Retinal pigment epithelial cell (primary cell): ENCODE measurements at places on chromosomes 2 and 18.

DNA sequence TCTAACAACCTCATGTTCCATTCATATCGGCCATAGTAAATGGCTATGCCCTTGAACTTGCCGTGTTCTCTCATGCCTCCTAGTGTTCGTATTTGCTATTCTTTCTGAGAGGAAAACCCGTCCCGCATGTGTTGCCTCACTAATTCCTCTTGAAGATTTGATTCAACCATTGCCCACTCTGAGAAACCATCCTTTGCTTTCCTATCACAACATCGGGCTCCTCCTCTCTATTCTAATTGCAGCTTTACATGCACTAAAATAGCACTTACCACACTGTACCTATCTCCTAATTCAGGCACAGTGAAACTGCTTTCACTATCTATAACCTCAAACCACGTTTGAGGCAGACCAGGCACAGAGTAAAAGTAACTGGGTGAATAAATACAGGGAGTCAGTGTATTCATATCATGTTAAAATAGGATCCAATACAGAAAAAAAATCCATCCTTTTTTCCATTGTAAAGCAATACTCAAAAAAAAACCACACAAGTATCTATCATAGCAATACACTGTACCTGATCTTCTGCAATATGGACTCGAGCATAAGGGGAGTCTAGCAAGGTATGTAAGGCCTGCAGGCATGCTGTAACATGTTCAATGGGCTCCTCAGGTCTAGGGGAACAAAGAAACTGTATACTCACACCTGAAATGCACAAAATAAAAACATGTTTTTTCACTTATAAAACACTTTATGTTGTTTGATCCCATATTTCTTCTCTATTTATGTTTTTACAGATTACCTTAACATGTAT is 39.0 kb upstream of the STRN start:
- DNase-seq = no peak

GRCh38 chr2:77328134-77328931 is 193.8 kb downstream of the LRRTM4 start:
- DNase-seq = no peak

DNA sequence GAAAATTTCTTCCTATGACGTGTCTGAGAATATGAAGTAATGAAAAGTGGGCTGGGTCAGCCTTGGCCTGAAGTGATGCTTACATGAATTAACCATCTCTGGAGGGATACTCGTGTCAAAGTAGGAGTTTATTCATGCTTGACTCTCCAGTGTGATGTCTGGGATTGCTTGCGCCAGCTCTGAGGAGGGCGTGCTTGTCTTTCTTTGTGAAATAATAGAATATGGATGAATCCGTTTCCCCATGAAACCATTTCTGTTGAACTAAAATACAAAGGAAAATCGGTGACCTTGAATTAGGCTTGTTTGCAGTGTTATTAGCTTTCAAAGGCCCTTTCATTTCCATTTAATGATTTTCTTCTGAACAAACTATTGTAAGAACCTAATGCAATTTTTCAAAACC is 77.9 kb downstream of the EML6 start:
- DNase-seq = no peak

DNA sequence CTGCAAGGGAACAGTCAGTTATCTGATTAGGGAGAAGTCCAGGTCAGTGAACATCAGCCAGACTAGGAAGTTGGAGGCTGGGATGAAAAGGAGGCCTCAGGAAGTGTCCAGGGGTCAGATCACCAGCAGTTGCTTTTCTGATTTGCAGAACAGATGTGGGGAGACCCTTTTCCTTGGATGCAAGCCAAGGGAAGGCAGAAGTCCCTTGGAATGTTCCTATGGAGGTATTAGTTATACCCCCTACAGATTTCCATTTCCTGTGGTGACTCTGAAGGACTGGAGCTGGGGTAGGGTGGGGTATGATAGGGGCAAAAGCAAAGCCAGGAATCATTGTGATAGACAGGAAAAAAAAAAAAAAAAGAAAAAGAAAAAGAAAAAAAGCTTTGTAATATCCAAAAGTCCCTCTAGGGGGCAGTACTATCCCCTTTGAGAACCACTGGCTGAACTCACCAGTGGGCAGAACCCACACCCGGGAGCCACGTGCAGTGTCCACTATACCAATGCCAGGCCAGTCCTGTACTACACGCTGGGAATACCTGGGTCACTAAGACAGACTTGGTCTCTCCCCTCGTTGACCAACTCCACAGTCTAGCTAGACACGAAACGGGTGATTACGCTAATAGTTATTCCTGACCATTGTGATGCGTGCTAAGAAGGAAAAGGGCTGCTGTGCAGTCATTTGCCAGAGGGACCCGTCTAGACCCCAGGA is 7.4 kb downstream of the DYSF start:
- DNase-seq = no peak

- DNase-seq = no peak
Measured at GRCh38 chr2:3094999-3095958, 282.3 kb downstream of the EIPR1 start.

DNA sequence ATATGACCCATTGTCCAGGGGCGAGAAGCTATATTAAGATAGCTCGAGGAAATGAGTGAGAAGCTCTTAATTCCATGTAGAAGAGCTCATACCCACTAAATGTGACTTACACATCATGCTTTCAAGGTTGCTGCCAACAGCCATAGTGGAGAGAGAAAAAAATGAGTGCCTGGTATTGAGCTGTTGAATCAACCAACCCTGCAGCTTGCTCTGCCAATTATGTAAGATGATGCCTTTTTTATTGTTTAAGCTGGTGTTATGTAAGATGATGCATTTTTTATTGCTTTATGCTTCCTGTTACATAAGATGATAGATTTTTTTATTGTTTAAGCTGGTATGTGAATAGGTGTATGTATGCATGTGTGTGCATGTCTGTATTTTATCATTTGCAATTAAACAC is 228.2 kb downstream of the CCDC178 start:
- DNase-seq = no peak

DNA sequence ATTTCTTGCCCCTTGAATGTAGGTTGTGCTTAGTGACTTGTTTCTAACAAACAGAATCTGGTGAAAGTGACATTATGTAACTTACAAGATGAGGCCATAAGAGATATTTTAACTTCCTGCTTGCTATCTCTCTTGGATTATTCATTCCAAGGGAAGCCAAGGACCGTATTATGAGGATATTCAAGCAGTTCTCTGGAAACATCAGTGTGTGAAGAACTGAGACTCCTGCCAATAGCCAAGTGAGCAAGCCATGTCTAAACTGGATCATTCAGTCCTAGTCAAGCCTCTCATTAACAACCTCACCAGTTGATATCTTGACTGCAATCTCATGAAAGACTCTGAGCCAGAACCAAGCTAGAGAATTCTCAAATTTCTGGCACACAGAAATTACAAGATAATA is 765.1 kb upstream of the SLC8A1 start:
- DNase-seq = no peak

DNA sequence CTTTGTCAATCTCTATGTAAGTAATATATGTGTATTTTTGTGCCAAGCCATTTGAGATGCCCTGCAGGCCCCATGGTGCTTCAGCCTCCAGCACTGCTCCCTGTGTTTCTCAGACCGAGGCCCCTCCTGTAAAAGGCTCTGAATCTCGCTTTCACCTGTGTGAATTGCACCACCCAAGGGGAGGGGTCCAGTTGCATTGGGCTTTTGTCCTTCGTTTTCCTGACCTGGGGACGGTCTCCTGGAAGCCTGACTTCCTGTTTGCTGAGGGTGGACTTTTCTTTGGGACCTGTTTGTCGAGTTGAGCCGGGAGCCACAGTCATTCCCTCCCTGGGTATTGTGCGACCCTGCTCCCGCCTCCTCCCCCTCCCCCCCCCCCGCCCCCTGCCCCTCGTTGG is 48.9 kb downstream of the AGAP1 start:
- no peak for DNase-seq

GRCh38 chr2:31992934-31993333 is 17.9 kb downstream of the MEMO1 start:
- DNase-seq = no peak

DNA sequence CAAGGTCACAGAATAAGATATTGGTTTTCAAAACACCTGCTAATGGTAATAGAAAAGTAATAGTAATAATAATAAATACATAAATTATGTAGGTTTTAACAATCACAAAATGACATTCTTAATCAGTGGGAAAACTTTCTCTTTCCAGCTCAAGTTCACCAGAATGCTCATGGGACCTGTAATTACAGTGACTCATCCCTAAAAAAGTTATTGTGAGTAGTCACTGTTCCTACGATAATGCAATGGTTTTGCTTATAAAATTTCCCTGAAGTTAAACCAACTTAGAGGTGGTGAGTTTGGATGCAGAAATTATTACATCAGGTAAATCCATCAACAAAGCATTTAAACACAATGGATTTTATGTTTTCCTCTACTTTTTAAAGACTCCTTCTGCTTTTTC is 502.3 kb downstream of the PID1 start:
- peak; percentile 59 for DNase-seq

DNA sequence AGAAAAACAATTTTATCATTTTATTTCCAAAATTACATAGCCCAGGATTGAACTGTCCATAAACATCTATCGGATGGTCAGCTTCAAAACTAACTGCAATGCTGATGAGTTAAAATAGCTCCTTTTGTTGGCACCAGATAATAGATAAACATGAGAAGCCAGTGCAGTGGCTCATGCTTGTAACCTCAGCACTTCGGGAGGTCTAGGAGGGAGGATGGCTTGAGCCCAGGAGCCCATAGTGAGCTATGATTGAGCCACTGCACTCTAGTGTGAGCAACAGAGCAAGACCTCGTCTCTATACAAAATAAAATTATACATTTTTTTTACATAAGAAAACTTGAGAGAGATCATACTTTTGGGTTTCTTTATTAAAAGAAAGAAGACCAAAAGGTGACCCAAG is 34.6 kb upstream of the IMPA2 start:
- no peak for DNase-seq

- DNase-seq = no peak
Measured at GRCh38 chr2:45028276-45028675, 19.0 kb upstream of the SIX2 start.

- no peak for DNase-seq
Measured at GRCh38 chr2:3633982-3634595, 23.9 kb upstream of the ALLC start.

- no peak for DNase-seq
Measured at GRCh38 chr2:1421731-1422130, 8.5 kb downstream of the TPO start.

GRCh38 chr2:67256892-67257291 is 140.2 kb upstream of the ETAA1 start:
- no peak for DNase-seq

DNA sequence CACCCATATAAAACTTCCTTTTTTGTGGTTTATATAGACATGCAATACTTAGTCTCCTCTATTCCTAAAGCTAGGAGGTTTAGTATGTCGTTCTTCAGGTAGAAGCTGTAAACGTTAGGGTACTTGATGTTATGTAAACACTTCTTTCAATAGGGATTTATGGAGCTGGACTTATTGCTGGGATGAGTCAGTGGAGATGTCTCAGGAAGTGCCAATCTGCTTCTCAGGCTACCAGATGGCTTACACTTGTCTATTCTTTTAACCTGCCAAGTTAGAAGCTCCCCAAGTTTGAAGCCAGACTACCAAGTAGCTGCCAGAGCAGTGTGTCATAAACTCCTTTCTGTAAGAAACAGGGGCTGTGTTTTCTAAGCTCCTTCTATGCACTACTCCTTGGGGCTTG is 756.5 kb upstream of the LRRTM1 start:
- no peak for DNase-seq

- DNase-seq = no peak
Measured at GRCh38 chr2:28664120-28664842, 87.3 kb upstream of the PPP1CB start.

DNA sequence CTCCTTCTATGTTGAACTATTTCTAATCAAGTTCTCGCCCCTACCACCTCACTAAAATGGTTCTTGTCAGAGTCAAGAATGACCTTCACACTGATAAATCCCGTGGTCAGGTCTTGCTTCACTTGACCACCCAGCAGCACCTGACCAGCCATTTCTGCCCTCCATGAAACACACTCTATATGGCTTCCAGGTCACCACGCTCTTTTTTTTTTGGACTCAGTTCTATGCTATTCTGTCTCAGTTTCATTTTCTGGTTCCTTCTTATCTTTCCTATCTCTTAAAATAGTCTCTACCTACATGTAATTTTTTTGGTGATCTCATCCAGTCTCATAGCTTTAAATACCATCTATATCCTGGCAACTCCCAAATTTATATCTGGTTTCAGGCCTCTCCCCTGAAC is 11.4 kb downstream of the EIF2AK3 start:
- no peak for DNase-seq

DNA sequence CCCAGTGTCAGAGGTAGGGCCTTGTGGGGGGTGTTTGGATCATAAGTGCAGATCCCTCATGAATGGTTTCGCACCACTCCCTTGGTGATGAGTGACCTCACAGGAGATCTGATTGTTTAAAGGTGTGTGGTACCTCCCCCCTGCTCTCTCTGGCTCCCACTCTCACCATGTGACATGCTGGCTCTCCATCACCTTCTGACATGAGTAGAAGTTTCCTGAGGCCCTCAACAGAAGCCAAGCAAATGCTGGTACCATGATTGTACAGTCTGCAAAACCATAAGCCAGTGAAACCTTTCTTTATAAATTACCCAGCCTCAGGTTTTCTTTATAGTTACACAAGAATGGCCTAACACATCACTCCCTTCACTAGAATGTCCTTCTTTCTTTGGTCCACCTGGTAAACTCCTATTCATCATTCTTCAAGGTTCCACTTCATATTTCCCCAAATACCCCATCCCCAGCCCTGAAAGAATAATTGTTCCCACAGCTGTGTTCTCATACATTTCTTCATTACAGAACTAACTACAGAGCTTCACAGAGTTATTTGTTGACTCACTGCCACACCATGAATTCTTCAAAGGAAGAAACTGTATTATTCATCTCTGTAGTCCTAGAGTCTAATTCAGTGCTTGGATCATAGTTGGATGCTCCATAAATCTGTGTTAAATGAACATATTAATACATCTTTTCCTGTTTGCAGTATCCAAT is 81.2 kb upstream of the STK17B start:
- DNase-seq = no peak

DNA sequence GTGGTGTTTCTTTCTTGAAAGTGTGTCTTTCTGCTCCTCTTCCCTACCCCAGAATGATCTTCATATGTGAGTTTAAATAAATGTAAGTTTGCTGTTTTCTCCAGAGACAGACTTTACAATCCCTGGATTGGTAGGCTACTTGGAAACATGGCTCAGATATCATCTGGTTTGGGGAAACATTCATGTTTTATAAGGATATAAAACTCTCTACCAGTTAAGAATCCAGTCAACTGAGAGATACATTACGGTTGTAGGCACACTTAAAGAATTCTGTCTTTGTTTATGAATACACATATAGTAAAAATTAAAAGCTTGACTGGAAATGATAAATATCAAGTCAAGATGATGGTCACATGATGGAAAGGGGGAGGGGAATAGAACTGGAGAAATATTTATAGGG is 739.3 kb downstream of the SLC4A3 start:
- no peak for DNase-seq

GRCh38 chr2:197010200-197011020 is 83.9 kb upstream of the PGAP1 start:
- DNase-seq = no peak

DNA sequence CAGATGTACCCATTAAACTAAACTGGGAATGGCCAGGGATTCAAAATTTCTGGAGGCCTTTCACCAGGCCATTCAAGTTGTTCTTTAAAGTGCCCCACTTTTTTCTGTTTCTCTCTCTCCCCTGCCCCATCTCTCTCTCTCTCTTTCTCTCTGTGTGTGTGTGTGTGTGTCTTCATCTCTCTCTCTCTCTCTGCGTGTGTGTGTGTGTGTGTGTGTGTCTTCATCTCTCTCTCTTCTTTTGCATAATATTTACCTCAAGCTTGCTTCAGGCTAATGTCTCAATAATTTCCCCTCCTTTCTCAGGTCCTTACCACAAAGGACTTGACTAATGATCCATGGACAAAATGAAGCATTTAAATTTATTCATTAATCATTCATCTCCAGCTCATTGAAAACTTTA is 164.2 kb upstream of the KLHL14 start:
- DNase-seq = no peak
